ENCODE measurements at places on chromosomes 7 and 10. TPM values are rescaled to one million over a fixed set of nuclear protein-coding genes. Genes with fewer than 3 reads are reported as not detected.

SYT15B gene
- total RNA-seq: 0.52 TPM

NRP1 gene
- total RNA-seq: 281 TPM

BMPER gene
- total RNA-seq: 0.35 TPM

WNT16 gene
- not detected for total RNA-seq

CACNB2 gene
- not detected for total RNA-seq

CALHM1 gene
- not detected for total RNA-seq

NPY4R gene
- total RNA-seq: 1.9 TPM

ANKRD1 gene
- 123 TPM for total RNA-seq

LRRD1 gene
- not detected for total RNA-seq

CHN2 gene
- 3.5 TPM for total RNA-seq

CYP2C19 gene
- total RNA-seq: not detected

AKR1C2 gene
- 6.5 TPM for total RNA-seq

ARHGAP21 gene
- 72.2 TPM for total RNA-seq

LRRC4 gene
- total RNA-seq: 1.0 TPM

CFAP46 gene
- total RNA-seq: 6.1 TPM

SEMA3D gene
- total RNA-seq: 0.20 TPM

RBM28 gene
- total RNA-seq: 13.4 TPM

MBL2 gene
- total RNA-seq: not detected

GPR15LG gene
- 6.8 TPM for total RNA-seq

KCP gene
- 6.8 TPM for total RNA-seq

TUBB8 gene
- not detected for total RNA-seq

FAM241B gene
- 2.3 TPM for total RNA-seq

ANKRD7 gene
- total RNA-seq: 3.6 TPM

ERV3-1 gene
- total RNA-seq: 2.4 TPM

SPDYE1 gene
- not detected for total RNA-seq

SERPINE1 gene
- total RNA-seq: 1,733 TPM

TEX47 gene
- total RNA-seq: not detected

OIT3 gene
- total RNA-seq: 0.25 TPM

GPNMB gene
- 120 TPM for total RNA-seq

OR2A12 gene
- not detected for total RNA-seq

HOXA3 gene
- total RNA-seq: 4.2 TPM

ADCK2 gene
- 15.6 TPM for total RNA-seq

PRF1 gene
- not detected for total RNA-seq

PDLIM1 gene
- total RNA-seq: 45.8 TPM

JCAD gene
- total RNA-seq: 8.2 TPM

UPK3BL2 gene
- not detected for total RNA-seq

Data from renal cortical epithelial cell (primary cell).